ENCODE measurements at places on chromosomes 2 and 18.

- no peak for DNase-seq
Measured at GRCh38 chr2:147636238-147636882, 208.5 kb upstream of the ACVR2A start.

DNA sequence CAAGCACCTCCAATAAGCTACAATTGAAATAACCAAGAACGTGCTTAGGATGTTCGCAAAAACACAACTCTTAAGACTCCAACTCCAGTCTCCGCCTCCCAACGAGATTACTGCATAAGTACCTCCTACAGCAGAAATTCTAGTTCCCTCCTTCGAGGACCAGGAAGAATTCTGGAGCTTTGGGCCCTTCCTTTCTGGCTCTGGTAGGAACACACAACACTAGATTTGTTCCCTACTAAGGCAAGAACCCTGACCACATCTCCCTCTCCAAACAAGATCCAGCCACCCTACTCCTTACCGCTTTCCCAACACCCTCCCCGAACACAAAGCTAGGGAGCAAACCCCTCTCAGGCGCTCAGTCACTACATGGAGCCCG is 721 bp downstream of the ADAM17 start:
- no peak for DNase-seq

GRCh38 chr2:18473241-18474181 is 86.9 kb downstream of the RDH14 start:
- no peak for DNase-seq

DNA sequence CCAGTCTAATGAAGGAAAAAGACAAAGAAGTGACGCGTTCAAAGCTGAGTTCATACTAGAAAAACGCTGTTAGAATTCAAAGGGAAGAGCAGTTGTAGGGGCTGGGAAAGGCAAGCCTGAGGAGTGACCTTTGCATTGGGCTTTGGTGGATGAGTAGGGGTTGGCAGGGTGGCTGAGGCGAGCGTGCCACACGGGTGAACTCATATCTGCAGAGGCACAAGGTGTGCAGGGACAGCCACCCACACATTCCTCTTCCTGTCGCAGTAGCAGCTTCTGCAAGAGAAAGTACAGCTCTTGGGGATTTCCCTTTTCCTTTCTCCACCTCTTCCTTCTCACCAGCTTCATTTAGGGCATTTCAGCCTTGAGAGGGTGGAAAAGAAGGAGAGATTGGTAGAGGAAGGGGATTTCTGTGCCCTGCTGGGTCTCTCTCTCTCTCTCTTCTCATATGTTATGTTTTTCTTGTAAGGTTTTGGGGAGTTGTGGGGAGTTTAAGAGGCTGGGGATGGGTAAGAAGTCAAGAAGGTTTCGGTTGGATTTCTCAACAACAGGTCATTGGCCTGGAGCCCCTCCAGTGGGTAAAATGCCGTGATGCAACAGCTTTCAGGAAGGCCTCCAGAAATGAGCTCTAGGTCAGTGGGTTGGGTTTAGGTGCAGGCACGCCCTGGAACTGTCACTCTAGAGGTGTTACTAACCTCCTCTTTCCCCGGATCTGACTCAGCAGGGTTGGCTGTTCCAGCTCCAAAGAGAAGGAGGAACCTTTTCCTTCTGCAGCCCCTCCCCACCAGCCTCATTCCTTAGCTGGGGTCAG is 40.1 kb downstream of the ODC1 start:
- DNase-seq, result peak; percentile 79

DNA sequence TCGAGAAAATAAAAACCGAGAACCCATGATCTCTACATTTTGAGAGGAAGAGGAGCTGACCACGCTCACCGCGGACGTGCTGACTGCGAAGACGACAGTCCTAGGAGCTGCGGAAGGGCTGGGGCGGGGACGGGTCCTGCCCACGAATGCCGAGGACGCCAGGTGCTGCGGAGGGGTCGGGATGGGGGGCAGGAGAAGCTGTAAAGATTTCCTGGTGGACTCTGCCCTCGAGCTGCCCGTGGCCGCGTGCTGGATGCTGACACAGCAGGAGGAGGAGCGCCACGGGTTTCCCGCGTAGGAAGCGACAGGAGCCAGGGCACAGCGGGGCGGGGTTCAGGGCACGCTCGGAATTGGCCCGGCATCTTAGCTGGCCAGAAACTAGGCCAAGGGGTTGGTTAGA is 22.2 kb downstream of the ZSCAN30 start:
- no peak for DNase-seq

- DNase-seq, result no peak
Measured at GRCh38 chr18:1604751-1605150, 700.1 kb downstream of the ADCYAP1 start.

DNA sequence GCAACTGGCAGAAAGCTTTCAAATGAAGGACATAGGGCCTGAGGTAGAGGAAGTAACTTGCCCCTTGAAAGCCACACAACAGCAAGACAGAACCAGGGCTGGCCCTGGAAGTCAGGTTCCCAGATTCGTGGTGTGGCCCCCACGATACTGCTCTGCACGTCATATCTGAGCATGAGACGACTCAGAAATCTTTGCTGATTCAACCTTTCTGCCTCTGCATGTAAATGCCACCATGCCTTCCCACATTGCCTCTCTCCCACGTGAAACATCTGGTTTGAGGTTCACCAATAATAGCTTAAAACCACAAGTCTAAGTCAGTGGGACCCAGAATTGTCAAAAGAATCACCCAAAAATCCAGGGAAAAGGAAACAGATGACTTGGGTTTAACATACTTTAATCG is 214.0 kb upstream of the TRIB2 start:
- peak; percentile 65 for DNase-seq

- no peak for DNase-seq
Measured at GRCh38 chr2:184504252-184504651, 94.1 kb upstream of the ZNF804A start.

GRCh38 chr2:130388221-130388907 is 32.5 kb downstream of the PTPN18 start:
- DNase-seq, result no peak

DNA sequence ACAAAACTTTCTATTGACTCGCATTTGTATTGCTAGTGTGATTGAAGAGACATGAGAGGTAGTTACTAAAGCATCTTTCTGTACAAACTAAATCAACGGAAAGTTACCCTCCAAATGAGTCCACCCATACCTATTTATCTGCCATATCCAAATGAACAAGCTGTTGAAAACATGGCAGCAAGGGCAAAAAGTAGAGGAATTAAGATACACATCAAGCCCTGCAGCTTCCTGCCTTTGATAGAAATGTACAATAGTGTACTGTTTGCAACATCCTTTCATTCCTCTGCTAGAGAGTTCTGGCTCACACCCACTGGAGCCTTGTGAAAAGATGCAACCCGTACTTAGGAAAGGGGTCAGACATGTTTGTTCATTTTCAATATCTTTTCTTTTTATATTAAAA is 122.5 kb downstream of the ERBB4 start:
- no peak for DNase-seq

- DNase-seq, result no peak
Measured at GRCh38 chr2:170824526-170825015, 7.9 kb downstream of the GAD1 start.

- no peak for DNase-seq
Measured at GRCh38 chr18:48841381-48842258, 109.1 kb downstream of the SMAD7 start.

DNA sequence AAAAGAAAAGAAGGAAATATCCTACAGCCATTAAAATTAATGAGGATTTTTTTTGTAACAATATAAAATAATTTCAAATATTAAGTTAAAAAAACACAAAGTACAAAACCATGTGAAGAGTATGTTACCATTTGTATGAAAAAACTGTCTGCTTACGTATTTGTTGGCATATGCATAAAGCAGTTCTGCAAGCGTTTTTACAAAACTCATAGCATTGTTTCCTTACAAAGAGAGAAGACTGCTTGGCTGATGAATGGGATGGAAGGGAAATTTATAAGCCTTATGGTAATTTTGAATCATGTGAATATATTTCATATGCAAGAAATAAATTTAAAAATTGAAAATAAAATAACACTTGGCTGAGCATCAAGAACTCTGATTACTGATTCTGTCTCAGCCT is 63.1 kb downstream of the METTL4 start:
- DNase-seq, result no peak

DNA sequence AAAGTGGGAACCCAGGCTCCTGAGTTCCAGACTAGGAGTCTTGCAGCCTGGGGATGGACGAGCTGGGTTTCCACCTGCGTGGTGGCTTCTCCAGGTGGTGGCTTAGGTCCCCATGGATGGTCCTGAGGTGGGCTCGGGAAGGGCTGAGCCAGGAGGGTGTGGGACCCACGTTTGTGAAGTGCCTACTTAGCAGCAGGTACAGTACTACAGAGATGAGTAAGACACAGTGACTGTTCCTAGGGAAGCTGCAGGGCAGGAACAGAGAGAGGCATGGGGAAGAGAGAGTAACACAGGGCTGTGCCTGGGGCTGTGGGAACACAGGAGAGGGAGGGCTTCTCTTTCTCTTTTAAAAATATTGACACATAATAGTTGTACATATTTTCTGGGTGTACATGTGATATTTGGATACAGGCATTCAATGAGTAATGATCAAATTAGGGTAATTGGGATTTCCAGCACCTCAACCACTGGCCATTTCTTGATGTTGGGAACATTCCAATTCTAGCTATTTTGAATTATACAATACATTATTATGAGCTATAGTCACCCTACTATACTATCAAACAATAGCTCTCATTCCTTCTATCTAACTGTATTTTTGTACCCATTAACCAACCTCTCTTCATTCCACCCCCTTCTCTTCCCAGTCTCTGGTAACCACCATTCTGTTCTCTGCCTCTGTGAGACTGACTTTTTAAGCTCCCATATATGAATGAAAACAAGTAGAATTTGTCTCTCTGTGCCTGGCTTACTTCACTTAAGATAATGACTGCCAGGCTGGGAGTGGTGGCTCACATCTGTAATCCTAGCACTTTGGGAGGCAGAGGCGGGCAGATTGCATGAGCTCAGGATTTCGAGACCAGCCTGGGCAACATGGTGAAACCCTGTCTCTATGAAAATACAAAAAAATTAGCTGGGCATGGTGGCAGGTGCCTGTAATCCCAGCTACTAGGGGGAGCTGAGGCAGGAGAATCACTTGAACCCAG is 15.0 kb downstream of the TOGARAM2 start:
- DNase-seq, result no peak

Data from activated T-cell treated with anti-CD3 and anti-CD28 coated beads, Interleukin-2, amount 50 U/mL, for 48 hours (primary cell).